MCF 10A (cell line): ENCODE measurements at places on chromosomes 4 and X. TPM values are rescaled to one million over a fixed set of nuclear protein-coding genes. Genes with fewer than 3 reads are reported as not detected.
A peak's percentile ranks its signal among the peaks of the same experiment; 100 is the strongest.

The BANK1 gene
- not detected in 2 replicates for total RNA-seq

The ASB9 gene
- total RNA-seq: 0.68 TPM in 1 of 2 replicates, not detected in the other

The CTAG1B gene
- not detected in 2 replicates for total RNA-seq

The H2BW1 gene
- total RNA-seq: not detected in 2 replicates

The KLHL15 gene
- total RNA-seq: 4.8 and 5.6 TPM in 2 replicates

The SHOX gene
- total RNA-seq: not detected in 2 replicates

The BEND2 gene
- total RNA-seq: not detected in 2 replicates

The FRYL gene
- total RNA-seq: 52.3 and 53.9 TPM in 2 replicates

The VCX2 gene
- not detected in 2 replicates for total RNA-seq

The RBMXL3 gene
- not detected in 2 replicates for total RNA-seq

DNA sequence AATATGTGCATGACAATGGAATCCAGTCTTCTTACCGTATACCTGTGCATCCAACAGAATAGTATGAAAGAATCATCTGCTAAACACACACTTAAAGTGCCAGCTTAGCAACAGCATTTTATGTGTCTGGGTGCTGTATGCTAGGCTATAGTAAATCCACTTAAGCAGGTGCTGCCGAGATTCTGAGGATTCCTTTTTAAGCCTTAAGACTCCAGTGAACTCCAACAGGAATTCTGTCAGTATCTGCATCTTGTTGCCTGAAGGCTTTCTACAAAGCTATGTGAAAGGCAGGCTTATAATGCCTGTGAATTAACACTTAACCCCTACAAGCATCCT is 1076.4 kb upstream of the PABPC4L start:
- DNase-seq: no peak

GRCh38 chr4:89324671-89325070 is 17.1 kb upstream of the GPRIN3 start:
- DNase-seq: no peak

- no peak for DNase-seq
Observed at GRCh38 chr4:2415881-2416563, 2.4 kb downstream of the ZFYVE28 start.

GRCh38 chr4:94870146-94870545 is 112.4 kb downstream of the BMPR1B start:
- DNase-seq: no peak

DNA sequence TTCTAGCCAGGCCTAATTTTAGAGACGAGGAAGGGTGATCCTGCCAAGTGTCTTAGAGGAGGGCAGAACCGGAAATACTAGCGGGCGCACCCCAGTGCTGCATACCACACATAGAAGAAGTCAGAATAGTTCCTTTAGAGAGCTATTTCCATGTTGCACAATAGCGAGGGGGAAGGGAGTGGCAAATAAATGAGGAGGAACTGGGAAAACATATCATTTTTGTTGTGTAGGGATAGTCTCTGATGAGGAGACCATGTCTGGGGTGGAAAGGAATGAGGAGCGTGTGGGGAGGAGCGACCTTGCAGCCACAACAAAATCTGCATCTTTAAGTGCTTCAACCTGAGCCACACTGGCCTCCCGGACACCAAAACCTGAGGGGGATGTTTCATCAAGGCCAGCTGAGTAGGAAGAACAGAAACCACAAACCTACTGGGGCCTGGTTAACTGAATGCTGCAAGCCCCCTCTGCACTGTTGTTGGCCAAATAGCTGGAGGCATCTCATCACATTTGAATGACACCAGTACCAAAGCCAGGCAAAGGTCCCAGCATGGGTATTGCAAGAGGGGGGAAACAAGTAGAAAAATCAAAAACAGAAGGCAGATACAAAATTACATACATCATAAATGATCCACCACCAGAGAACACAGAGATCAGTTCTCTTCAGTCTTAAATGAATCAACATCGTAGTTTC is 26.7 kb upstream of the C1QTNF7 start:
- DNase-seq: peak; percentile 92

GRCh38 chr4:55169352-55169961 is 44.1 kb upstream of the KDR start:
- peak; percentile 47 for DNase-seq

DNA sequence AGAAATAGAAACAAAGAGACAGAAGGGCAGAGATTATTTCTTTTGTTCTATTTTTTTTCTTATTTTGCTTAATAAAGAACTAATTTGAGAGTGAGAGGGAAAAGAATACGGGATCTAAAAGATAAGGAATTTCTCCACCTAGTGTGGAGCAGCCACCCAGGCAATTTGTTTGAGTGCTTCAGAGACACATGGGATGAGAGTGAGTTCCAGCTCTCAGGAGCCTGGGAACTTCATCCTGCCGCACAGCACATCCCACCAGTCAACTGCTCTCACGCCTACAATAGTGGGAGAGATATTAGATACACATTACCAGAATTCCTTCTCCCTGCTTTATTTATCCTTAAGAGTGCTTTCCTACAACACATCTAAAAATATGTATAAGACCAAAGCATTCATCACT is 946.4 kb downstream of the PDHA2 start:
- no peak for DNase-seq

GRCh38 chr4:185911556-185912064 is 99.6 kb upstream of the SORBS2 start:
- DNase-seq: no peak

GRCh38 chr4:73865431-73866096 is 3.6 kb upstream of the CXCL1 start:
- no peak for DNase-seq

GRCh38 chrX:106599411-106599810 is 12.4 kb upstream of the RADX start:
- DNase-seq: no peak

DNA sequence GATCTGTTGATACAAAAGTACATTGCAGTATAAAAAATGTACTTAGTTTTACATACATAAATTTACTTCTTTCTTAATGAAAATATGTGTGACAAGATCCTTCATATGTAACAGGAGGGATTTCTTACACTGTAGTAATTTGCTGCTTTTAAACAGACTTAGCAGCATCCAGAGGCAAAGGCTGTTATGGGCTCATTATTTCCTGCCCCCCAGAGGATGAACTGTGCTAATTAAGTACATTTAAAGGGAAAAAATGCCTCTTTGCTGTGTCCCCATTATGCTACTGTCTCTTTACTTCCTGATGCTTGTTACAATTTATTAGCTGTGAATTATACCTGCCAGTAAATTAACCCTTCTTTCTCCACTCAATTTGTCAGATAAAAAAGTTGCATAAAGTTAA is 47.1 kb downstream of the NDST3 start:
- DNase-seq: no peak

- no peak for DNase-seq
Observed at GRCh38 chrX:20294957-20295356, 28.2 kb upstream of the RPS6KA3 start.

GRCh38 chrX:10111364-10112148 is 45.2 kb upstream of the CLCN4 start:
- no peak for DNase-seq

GRCh38 chr4:115126491-115126890 is 13.1 kb upstream of the NDST4 start:
- no peak for DNase-seq

DNA sequence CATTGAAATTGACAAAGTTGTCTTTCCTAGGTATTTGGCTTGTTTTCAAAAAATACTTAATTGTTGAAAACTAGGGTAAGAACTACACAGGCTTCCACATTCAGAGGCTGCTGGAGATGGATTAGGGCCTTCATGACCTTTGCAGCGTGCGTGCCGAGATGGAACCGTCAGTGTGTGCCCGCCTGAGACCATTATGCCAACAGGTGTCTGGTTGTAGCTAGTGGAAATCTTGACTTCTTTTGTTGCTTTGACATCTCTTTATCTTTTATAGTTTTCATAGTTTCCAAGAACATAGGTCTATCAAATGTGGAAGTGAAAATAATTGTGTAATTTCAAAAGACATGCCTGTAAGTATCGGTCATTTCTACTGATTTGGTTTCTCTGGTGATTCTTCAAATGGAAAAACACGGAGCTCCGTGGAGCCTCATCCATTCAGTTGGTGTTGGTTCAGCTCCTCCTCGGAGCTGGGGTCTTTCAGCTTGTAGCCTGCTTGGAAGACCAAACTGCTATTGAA is 38.9 kb upstream of the CLCN4 start:
- DNase-seq: no peak

GRCh38 chr4:140100771-140101170 is 53.2 kb downstream of the MAML3 start:
- DNase-seq: peak; percentile 33

- no peak for DNase-seq
Observed at GRCh38 chrX:119028733-119029330, 44.0 kb upstream of the CT47C1 start.

DNA sequence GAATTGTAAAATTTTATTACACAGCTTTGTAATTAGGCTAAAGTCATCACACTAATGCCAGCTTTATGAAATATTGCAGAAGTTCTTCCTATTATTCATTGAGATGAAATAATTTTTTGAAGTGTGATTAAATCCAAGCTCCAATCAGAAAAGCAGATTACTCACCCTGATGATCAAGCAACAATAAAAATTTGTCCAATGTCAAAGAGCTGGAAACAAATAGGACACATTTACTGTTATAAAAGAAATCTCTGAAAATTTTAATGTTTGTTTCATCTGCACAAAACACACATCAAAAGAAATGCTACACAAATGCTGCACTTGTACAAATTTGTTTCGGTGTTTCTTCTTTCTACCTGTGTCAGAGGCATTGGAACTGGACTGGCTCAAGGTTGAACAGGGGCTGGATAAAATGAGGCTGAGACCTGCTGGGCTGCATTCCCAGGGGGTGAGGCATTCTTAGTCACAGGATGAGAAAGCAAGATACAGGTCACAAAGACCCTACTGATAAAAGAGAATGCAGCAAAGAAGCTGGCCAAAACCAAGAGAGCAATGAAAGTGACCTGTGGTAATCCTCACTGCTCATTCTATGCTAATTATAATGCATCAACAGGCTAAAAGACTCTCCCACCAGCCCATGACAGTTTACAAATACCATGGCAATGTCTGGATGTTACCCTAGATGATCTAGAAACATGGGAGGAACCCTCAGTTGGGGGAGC is 78.3 kb downstream of the GASK1B start:
- DNase-seq: peak; percentile 30

DNA sequence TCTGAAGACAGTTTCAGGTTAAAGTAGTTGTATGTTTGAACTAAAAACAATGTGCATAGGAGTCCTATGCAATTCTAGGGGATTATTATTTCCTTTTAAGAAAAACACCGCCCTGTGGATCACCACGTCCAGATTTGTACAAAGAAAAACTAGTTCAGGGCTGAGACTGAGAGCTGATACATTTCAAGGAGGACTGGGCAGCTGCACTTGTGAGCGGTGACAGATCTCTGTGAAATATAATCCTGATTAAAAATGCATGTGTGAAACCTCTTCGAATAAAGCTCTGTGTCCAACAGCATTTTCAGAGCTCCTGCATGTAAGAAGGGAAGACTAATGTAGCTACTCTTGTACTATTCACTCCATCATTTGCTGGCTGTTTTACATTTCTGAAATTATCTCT is 365.8 kb upstream of the PITX2 start:
- DNase-seq: no peak

DNA sequence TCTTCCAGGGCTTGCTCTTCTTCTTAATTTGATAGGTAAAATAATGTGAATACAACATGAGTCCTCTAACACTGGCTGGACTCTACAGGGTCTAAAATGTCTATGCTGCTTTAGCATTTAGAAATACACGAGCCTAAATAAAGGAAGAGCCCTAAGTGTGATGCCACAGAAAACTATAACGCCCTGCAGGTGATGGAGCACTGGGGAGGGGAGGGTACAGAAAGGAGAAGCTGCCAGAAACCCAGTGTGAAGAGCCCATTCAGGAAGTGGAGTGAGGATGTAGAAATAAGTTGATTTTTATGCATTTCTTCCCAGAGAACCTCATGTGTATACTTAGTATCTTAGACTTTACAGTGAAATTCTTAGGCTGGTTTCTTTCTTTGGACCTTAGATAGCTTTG is 83.4 kb downstream of the TNIP2 start:
- no peak for DNase-seq

- DNase-seq: no peak
Observed at GRCh38 chr4:101022151-101023024, 324.9 kb downstream of the PPP3CA start.

DNA sequence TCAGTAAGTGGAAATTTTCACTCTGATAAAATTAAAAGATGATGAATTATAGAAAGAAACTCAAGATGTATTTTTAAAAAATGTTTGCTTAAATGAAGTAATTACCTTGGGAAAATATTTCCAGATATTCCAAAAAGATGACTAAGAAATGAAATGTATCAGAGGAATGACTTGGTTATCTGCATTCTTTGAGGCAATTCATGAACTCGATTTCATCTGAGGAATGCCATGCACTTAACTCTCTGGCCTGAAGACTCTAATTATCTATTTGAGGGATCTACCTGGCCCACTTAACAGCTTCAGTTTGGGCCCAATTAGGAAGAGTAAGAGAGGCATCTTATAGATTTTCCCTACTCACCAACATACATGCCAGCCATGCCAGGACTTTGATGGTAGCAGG is 182.3 kb downstream of the INPP4B start:
- DNase-seq: no peak

- DNase-seq: peak; percentile 8
Observed at GRCh38 chr4:146029147-146029546, 90.5 kb upstream of the ZNF827 start.

GRCh38 chrX:39409246-39409917 is 608.1 kb downstream of the MID1IP1 start:
- no peak for DNase-seq

DNA sequence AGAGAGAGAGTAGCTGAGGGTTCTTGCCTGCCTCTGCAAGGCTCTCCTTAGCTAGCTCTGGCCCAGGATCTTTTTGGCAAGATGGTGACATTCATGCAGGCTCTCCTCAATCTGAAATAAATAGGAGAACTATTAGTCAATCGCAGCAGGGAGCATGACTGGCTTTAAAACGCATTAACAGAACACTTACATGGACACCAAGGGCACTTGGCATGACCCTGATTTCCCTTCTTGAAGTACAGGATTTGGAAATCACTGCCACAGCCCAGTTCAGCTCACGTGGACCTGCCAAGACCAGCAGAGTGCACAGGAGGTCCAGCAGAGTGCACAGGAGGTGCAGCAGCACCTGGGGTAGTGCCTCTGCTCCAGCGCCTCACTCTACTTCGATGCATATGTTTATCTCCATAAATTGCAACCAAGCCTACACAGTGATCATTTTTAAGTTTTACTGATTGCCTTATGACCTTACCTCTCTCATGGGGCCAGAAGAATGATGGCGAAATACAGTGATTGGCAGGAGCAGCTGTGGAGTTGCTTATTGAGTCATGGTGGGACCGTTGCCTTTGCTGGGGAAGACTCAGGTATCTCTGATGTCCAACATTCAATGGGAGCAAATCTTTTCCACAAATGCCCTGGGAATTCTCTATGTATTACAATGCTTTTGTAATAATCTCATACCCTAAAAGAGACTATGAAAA is 122.4 kb downstream of the SYNPO2 start:
- DNase-seq: peak; percentile 52
